ENCODE measurements at places on chromosomes 2 and 18.
A peak's percentile ranks its signal among the peaks of the same experiment; 100 is the strongest.

DNA sequence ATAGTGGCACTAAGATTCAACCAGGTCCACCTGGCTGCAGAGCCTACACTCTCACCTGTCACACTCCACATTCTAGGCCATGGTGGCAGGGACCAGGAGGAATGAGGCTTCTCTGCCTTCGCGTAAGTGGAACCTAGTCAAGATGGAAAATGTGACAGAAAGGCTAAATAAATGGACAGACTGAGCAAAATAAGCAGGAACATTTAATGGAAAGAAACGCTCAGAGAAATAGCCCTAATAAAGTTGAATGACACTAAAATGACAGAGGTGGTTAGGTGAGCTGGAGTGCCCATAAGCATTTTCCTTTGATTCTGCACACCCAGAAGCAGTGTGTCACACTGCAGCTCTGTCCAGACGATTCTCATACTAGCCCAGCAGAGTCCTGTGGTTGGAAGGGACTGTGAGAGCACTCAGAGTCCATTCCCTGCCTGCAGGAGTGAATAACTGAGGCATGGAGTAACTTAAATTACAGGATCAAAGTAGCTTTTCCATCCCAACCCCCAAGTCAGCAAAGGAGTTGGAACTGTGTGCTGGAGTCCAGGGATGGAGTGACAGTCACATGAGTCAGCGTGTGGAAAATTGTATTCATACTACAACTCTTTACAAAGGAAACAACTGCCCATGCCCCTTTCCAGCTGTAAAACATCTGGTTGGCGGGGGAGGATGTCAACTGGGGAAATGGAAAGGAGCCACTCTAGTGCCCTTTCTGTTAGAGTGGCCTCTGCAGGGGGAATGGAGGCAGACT, 105.4 kb upstream of the LGALSL start:
- DNase-seq = no peak

DNA sequence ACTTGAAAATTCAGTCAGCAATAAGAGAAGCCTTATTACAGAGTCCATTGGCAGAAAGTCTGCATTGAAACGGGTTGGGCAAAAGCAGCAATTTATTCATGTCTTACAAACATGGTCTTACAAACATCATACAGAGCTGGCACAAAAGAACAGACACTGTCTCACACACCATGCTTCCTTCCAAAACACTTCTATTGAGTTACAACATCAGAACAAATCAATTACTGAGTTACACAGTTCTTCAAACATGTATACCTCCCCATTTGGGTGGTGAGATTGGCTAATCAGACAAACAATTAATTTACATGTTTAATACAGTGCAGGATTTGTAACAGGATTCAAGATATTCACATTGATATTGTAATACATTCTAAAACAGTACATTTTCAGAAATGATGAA, 9.5 kb downstream of the SYT4 start:
- DNase-seq = no peak

DNA sequence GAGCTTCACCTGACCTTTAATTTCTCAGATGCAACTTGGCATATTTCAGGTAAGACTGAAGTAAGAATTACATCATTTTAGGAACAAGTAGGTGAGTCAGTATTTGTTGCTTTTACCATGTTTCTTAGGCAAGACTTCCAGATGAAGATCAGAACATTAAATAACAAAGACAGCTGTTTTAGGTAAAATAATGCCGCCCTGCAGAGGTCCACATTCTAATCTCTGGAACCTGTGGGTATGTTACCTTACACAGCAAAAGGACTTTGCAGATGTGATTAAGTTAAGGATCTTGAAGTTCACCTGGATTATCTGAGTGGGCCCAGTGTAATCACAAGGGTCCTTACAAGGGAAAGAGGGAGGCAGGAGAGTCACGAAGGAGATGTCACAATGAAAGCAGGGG, 39.3 kb downstream of the ICOS start:
- no peak for DNase-seq

GRCh38 chr2:207390302-207391095, 139.3 kb upstream of the CREB1 start:
- no peak for DNase-seq

DNA sequence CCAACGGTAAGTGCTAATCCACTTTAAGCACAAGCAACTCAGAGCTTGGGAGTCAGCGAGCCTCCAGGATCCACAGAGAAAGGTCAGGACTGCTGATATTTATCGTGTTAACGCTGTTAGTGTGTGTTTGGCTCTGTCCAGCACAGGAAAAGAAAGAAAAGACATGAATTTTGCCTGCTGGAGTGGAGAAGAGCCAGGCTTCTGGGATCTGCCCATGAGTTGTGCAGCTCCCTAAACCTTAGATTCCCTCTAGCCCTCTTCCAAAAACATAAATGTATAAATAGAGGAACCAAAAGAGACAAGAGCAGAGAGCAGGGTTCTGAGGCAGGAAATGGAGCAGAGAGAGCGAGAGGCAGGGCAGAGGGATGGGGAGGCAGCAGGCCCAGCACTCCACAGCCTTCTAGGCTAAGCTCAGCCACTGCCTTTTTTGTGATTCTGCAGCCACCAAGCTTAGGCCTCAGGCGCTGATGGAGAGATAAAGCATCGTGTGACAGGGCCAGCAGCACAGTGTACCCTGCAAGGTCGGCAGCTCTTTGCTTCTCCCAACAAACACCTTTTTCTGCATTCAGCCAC, 14.5 kb upstream of the MAT2A start:
- DNase-seq = no peak

- DNase-seq = peak; percentile 67
These were observed 484 bp downstream of the ABCB6 start for GRCh38 chr2:219218217-219218731.

All from GOT3 (cell line).